ENCODE measurements at places on chromosomes 13 and 19. TPM values are rescaled to one million over a fixed set of nuclear protein-coding genes. Genes with fewer than 3 reads are reported as not detected.

ELAVL3 gene
- total RNA-seq: not detected

SIAH3 gene
- 0.38 TPM for total RNA-seq

- H3K4me1 ChIP-seq: peaks cover 2% of the 10 kb centered on the region
- no peak overlapping the region for H3K4me3 ChIP-seq
- no peak for DNase-seq
These were observed 673.1 kb downstream of the DIAPH3 start for GRCh38 chr13:59490651-59491050.

GRCh38 chr13:48567515-48568369 is 34.9 kb upstream of the RCBTB2 start:
- H3K27ac ChIP-seq: peak overlapping the region; percentile 67
- H3K4me3 ChIP-seq: no peak overlapping the region
- DNase-seq: no peak
- H3K36me3 ChIP-seq: no peaks in the 10 kb centered on the region

DNA sequence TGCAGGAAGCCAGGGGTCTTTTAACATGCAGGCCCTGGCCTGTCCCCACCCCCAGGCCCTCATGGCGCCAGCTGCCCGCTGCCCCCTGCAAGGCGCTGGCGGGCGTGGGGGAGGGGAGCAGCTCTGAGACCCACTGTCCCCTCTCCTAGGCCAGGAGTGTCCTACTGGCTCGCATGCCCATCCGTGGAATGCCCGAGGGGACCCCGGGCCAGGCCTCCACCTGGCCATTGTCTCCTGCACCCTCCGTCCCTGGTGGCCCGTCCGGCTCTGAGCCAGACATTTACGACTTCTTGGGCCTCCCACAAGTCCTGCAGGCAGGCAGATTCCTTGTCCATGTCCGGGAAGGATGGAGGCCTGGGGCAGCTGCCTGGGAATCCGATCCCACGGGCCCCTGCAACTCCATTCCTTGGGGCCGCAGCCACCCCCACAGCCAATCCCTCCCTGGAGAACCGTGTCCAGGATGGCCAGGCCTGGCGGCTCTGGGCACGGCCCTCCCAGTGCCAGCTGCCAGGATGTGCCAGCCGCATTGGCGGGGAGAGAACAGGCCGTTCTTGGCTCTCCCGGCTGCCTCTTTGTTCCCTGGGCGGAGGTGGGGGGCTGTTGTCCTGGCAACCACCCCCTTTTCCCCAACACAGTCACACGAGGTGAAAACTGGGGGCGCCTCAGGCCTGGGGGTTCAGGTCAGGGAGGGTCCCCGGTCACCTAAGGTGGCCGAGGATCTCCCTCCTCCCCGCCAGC is 10.5 kb upstream of the PLIN3 start:
- H3K4me1 ChIP-seq: peaks cover 7% of the 10 kb centered on the region
- H3K36me3 ChIP-seq: no peaks in the 10 kb centered on the region

AMER2 gene
- total RNA-seq: 0.13 TPM

GRCh38 chr13:40170091-40170490 is 496.4 kb downstream of the FOXO1 start:
- H3K27ac ChIP-seq: peak overlapping the region; percentile 60
- H3K36me3 ChIP-seq: no peaks in the 10 kb centered on the region
- no peak overlapping the region for H3K4me3 ChIP-seq

CLDND2 gene
- total RNA-seq: not detected

GRCh38 chr13:56501750-56502149 is 639.0 kb upstream of the PRR20A start:
- no peaks in the 10 kb centered on the region for H3K27me3 ChIP-seq
- no peak for DNase-seq
- no peaks in the 10 kb centered on the region for H3K36me3 ChIP-seq
- no peak overlapping the region for H3K4me3 ChIP-seq
- H3K27ac ChIP-seq: no peak overlapping the region

DNA sequence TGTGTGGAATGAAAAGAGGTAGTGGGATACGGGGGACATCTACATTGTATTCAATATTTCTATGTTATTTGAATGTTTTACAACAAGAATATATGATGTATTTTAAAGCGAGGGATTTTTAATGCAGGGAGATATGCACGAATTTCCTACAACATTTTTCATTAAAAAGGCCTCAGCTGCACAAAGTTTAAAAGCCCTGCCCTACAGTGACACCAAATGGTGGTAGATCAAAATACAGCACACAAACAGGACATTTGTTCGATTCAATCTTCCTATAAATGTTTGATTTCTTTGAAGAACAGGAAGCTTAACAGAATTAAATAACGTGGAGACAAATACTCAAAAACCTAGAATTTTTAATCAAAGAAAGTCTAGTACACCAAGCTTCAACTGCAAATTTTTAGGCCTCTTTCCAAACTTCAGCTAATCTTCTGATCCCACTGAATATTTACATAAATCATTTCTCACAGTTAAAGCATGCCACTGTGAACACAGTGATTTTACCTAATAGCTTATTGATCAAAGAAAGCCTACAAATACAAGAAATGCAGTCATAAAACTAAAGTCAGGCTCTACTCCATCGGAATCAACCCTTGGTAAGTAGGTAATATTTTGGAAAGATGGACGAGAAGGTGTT is 257.2 kb downstream of the DIAPH3 start:
- DNase-seq: no peak
- H3K27ac ChIP-seq: no peak overlapping the region
- H3K36me3 ChIP-seq: no peaks in the 10 kb centered on the region
- H3K27me3 ChIP-seq: no peaks in the 10 kb centered on the region

DNA sequence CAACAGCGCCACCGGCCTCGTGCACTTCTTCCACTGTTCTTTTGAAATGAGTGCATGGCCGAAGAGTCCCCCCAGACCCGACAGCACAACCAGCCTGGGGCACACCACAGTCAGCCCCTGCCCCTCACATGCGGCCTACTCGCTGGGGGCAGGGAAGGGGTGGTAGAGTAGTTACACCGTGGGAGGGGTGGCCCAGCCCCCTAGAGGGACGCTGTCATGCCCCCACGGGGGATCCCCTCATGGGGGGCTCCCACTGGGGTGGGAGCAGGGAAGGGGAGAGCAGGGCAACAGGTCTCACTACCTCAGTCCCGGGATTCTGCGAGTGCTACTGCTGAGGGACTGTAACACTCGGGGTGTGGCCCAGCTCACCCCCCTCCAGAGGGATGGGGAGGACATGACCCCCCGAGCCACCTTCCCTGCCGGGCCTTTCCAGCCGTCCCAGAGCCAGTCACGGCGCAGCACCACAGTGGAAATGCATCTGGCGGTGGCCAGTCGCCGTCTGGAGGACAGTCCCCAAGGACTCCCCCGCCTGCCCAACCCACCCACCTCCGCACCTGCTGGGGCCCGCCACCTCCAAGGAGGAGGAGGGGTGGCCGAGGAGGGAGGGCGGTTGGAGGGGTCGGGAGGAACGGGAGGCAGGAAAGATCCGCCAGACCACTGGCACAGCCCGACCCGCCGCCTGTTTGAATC is 84.6 kb upstream of the ZNF254 start:
- no peak for DNase-seq
- H3K4me3 ChIP-seq: no peak overlapping the region
- no peaks in the 10 kb centered on the region for H3K4me1 ChIP-seq
- H3K27ac ChIP-seq: no peak overlapping the region

PRSS57 gene
- not detected for total RNA-seq

C5AR1 gene
- 1.6 TPM for total RNA-seq

GRCh38 chr19:12198136-12198535 is 35.2 kb downstream of the ZNF136 start:
- no peak for DNase-seq
- no peak overlapping the region for H3K27ac ChIP-seq
- H3K27me3 ChIP-seq: no peaks in the 10 kb centered on the region
- H3K4me1 ChIP-seq: peaks cover 14% of the 10 kb centered on the region
- no peak overlapping the region for H3K4me3 ChIP-seq

- no peaks in the 10 kb centered on the region for H3K36me3 ChIP-seq
- H3K4me1 ChIP-seq: peaks cover 3% of the 10 kb centered on the region
- DNase-seq: no peak
- no peaks in the 10 kb centered on the region for H3K27me3 ChIP-seq
These were observed 66.1 kb upstream of the C1QTNF9B start for GRCh38 chr13:23963184-23963931.

GRCh38 chr13:99847318-99847750 is 124.2 kb downstream of the ZIC5 start:
- no peak overlapping the region for H3K27ac ChIP-seq
- no peaks in the 10 kb centered on the region for H3K36me3 ChIP-seq
- no peaks in the 10 kb centered on the region for H3K4me1 ChIP-seq
- H3K27me3 ChIP-seq: no peaks in the 10 kb centered on the region
- no peak for DNase-seq
- H3K4me3 ChIP-seq: no peak overlapping the region

GRCh38 chr19:33157906-33158305 is 26.0 kb downstream of the WDR88 start:
- no peaks in the 10 kb centered on the region for H3K4me1 ChIP-seq
- H3K27me3 ChIP-seq: no peaks in the 10 kb centered on the region
- no peak overlapping the region for H3K27ac ChIP-seq
- no peak for DNase-seq

GRCh38 chr13:104608331-104608730 is 1542.1 kb upstream of the SLC10A2 start:
- H3K27me3 ChIP-seq: no peaks in the 10 kb centered on the region
- H3K4me1 ChIP-seq: no peaks in the 10 kb centered on the region
- no peaks in the 10 kb centered on the region for H3K36me3 ChIP-seq
- DNase-seq: no peak

DNA sequence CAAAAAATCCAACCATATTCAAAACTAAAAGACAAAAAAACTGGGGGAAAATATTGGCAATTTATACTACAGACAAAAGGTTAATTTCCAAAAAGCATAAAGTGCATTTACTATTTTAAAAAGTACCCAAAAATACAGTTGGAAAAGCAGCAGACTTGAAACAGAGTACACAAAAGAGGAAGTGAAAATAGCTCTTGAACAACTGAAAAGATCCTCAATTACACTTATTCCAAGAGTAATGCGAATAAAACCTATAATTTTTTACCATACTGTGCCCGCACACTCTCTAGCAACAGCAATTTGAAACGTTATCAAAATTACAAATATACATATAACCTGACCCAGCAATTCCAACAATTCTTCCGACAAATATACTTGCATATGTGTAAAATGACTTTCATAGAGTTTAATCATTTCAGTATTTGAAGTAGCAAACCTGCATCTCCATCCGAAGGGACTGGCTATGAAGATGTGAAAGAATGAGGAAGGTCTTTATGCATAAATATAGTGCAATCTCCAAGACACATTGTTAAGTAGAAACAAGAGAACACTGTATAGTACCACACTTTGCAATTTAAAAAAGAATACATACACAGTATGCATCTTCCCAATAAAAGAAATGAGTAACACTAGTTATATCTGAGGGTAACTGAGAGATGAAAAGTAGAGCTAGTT is 25.4 kb downstream of the ALG5 start:
- no peaks in the 10 kb centered on the region for H3K4me1 ChIP-seq
- H3K36me3 ChIP-seq: peaks cover 52% of the 10 kb centered on the region
- H3K27me3 ChIP-seq: no peaks in the 10 kb centered on the region
- no peak overlapping the region for H3K27ac ChIP-seq
- H3K4me3 ChIP-seq: no peak overlapping the region

DNA sequence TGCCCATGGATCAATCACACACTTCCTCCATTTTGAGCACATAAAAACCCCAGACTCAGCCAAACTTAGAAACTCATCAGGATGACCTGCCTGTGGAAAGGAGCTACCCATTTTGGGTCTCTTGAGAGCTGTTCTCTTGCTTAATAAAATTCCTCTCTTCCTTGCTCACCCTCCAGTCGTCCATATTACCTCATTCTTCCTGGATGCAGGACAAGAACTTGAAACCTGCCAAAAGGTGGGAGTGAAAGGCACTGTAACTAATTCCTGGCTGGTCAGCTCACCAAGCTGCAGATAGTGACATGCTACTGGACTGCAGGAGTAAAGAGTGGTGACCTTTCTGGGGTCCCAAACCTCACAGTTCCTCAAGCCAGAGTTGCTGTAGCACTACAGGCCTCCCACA is 20.2 kb downstream of the LIG4 start:
- no peaks in the 10 kb centered on the region for H3K36me3 ChIP-seq
- DNase-seq: no peak
- H3K27me3 ChIP-seq: no peaks in the 10 kb centered on the region
- H3K4me1 ChIP-seq: no peaks in the 10 kb centered on the region
- no peak overlapping the region for H3K27ac ChIP-seq

GRCh38 chr13:106865716-106866440 is 297.9 kb upstream of the ARGLU1 start:
- DNase-seq: no peak
- no peak overlapping the region for H3K27ac ChIP-seq
- no peaks in the 10 kb centered on the region for H3K27me3 ChIP-seq

ZNF700 gene
- 16.9 TPM for total RNA-seq
